Aorta (tissue), 5 donors: ENCODE measurements at places on chromosomes 3 and 15. TPM values are rescaled to one million over a fixed set of nuclear protein-coding genes. Genes with fewer than 3 reads are reported as not detected.

- no peak overlapping the region for H3K4me3 ChIP-seq
- no peaks in the 10 kb centered on the region for H3K27me3 ChIP-seq
- DNase-seq = no peak
- peaks cover 2% of the 10 kb centered on the region for H3K4me1 ChIP-seq
- H3K27ac ChIP-seq = no peak overlapping the region
- H3K36me3 ChIP-seq = no peaks in the 10 kb centered on the region
These were observed 372.3 kb upstream of the TGFBR2 start for GRCh38 chr3:30233913-30234646.

DNA sequence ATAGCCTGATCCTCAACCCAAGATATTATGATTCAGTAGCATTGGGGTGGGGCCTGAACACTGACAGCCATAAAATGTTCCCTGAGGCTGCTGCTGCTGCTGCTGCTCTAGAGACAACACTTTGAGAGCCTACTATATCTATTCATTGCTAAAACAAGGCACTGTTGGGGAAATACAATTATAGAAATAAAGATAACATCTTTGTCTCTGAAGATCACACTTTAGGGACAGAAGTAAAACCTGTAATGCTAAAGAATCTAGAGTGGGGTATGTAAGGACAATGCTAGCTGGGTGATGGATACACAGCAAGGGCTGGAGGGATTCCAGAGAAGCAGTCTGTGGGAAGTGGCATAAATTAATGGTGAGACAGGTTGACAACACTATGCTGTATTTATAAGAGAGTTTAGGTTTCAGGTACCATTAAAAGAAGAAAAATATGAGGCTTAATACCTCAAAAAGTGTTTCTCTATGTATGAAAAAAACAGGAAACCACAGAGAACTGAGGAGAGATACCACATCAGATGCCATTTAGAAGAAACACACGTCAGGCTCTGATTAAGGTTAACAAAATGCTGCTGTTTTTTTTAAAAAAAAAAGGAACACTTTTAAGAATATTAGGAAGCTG, 115.9 kb downstream of the CBLB start:
- H3K4me3 ChIP-seq = no peak overlapping the region
- no peak overlapping the region for H3K27ac ChIP-seq
- H3K27me3 ChIP-seq = no peaks in the 10 kb centered on the region

The RHCG gene
- polyA plus RNA-seq = 2.1 TPM

The CKMT1A gene
- polyA plus RNA-seq = 11.1 TPM
